Keratinocyte (primary cell): ENCODE measurements at places on chromosomes 3 and 15.
A peak's percentile ranks its signal among the peaks of the same experiment; 100 is the strongest.

GRCh38 chr3:54949491-54950044 lies 21.7 kb upstream of the LRTM1 start:
- DNase-seq, result no peak

DNA sequence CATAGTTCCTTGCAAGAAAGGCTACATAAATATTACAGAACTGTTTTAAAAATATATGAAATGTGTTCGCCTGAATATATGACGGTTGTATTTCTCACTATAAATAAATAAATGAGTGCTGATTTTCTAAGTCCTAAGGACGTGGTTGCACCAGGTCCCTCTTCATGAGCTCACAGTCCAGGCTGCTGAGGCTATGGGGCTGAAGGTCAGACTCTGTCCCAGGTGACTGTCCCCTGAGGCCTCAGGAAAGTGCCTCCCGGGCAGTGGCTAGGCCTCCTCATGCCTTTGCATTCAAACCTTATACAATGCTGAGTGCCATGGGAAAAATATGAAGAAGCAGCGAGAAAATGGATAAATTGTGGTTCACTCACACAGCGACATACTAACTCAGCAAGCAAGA lies 43.5 kb upstream of the SSR3 start:
- no peak for DNase-seq

GRCh38 chr3:94524102-94524919 lies 461.4 kb downstream of the NSUN3 start:
- no peak for DNase-seq

DNA sequence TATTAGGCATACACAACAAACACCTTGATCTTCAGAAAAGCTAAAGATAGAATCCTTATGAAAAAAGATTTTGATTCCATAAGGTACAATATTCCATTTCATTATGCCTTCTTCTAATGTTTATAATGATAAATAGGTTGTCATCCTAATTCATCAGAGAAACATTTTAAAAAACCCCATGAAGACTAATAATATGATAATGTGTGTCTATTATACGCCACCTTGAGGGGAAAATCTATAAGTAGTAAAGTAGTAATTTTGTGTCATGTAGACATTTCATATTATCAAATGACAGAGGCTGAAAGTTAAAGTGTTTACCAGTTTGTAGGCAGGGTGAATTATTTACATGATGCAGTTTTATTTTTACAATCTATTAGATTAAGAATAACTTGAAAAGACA lies 524.3 kb downstream of the GBE1 start:
- DNase-seq, result no peak

DNA sequence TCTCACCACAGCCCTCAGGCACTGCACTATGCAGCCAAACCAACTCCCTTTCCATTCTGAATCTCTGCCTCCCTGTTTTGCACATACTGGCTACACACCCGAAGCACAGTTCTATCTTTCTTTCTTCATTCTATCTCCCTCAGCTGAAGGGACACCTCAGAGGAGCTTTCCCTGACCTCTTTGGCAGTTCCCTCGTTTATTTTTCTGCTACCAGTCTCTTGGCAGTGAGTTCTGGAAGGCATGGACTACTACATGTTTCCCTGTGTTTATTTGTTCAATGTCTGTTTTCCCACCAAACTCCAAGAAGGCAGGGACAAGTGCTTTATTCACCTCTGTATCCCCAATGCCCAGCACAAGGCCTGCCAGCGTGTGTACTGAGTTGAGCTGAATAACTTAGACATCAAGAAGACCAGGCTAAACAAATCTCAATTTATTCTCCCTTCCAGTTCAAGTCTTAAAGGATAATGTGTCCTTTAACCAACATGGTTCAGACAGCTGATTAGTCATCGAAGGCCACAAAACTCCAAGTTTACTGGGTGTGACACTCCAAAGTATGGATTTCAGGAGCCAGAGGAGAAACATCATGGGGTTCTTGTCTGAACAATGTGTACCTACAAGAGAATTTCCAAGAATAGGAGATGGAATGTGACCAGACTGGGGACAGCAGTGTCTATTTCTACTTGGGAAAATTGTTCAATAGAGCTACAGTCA lies 260.1 kb upstream of the CTNNB1 start:
- DNase-seq, result no peak

GRCh38 chr3:43389388-43390254 lies 103.3 kb downstream of the SNRK start:
- peak; percentile 26 for DNase-seq

DNA sequence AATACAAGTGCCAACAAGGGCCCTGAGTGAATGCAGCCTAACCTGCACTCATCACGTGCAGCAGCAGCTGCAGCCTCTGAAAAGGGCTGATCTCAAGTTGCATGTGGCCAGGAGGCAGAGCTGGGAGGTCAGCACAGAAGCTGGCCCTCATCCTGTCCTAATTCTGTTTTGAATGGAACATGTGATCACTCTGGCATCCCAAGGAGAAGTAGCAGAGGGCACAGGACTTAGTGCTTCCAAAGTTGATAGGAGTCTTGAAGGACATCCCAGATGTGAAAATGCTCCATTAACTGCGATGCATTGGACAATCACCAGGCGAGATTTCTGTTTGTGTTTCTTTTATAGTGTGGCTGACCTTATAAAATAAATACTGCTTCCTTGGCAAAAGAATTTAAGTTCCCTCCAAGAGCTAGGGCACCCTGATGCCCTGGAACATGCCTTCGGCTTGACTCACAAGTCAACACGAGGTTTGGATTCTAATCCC lies 31.6 kb upstream of the STAG1 start:
- DNase-seq, result no peak

DNA sequence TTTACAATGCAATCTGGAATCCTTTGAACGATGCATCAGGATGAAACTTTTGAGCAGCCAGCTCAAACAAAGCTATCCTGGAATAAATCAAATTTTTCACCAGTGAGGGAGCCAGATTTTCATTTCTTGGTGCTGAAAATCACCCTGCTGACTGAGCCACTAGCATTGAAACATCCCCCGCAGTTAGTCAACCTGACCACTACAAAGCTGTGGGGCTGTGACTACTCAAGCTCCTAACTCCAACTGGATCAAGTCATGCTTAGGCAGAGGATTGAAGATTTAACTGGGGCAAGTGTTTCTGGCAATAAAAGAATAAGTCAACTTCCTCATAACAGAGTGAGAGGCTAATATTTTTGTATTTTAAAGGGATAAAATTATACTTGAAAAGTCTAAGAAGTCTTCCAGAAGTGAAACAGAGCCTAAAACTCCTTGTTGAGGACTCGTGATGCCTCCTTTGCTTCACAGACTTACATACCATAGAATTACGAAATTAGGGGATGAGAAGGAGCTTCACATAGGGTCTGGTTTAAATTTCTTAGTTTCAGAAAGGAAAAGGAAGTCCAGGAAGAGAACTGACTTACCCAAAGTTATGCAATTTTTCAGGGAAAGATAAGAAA lies 177.8 kb downstream of the SERPINI1 start:
- no peak for DNase-seq

- DNase-seq, result no peak
These were observed 15.0 kb downstream of the RYK start for GRCh38 chr3:134235577-134236076.

DNA sequence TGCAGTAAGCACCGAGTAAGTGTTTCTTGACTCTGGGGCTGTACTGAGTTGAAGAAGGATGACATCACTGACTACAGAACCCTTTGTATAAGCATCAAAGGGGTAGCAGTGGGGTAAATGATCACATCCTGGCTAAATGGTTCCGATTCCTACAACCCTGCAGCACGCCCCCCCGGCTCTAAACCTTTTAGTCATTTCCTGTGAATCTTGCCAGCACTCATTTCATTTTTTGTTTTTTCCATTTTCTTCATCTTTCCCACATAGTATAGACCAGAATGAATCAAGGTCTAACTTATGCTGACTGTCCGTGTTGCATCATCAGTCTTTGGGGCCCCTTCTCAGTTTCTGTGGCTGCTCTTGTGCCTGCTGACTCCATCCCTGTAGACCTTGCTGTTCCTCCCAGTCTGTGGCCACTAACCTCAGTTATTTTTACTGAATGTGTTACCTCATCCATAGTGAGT lies 383.1 kb upstream of the TPRG1 start:
- no peak for DNase-seq

- no peak for DNase-seq
These were observed 166.4 kb upstream of the KCNMB2 start for GRCh38 chr3:178369811-178370210.

DNA sequence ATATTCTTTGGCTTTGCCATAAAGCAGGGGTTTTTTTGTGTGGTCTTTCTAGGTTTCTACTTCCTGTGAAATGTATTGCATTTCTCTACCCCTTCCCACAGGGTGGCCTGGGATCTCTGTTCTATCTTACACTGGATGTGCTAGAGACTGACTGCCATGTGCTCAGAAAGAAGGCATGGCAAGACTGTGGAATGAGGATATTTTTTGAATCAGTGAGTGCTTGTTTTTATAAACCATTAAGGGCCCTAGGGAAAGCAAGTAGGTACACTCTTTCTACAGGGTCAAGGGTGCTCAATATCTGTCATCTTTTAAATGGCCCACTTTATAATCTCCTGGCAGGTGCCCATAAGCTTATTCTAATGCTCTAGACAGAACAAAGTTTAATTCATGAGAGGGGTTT lies 730 bp downstream of the FETUB start:
- no peak for DNase-seq

GRCh38 chr3:73601481-73601880 lies 23.3 kb downstream of the PDZRN3 start:
- DNase-seq, result no peak

DNA sequence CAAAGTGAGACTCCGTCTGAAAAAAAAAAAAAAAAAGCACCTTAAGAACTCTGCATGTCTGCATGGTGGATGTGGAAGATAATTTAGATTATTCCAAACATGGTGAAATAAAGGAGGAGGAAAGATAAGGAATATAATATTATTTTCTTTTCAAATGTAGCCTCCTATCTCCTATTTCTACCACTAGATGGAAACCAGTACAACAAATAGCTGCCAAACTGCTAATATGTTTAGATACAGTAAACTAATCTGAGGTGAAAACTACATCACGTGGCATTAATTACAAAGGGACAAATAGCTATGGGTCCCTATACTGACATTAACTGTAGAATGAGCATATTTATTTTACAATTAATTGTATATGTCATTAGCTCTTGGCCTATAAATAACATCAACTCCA lies 197.8 kb downstream of the TBC1D5 start:
- no peak for DNase-seq

DNA sequence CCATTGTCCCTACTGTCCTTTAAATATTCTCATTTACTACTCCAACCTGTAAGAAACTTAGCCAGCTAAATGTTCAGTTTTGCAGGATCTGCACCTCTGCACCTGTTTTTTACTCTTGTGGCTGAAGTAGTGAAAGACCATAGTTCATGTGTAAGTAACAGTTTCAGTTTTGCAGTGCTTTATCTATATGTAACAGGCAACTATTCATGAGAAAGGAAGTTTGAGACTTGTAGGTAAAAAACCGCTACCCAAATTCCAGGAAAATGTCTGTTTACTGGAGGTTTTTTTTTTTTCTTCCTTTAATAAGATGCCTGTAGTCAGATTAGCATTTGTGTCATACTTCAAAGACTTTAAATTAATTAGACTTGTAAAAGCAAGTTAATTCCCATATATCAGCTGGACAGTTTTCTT lies 25.4 kb upstream of the MBNL1 start:
- DNase-seq, result no peak

DNA sequence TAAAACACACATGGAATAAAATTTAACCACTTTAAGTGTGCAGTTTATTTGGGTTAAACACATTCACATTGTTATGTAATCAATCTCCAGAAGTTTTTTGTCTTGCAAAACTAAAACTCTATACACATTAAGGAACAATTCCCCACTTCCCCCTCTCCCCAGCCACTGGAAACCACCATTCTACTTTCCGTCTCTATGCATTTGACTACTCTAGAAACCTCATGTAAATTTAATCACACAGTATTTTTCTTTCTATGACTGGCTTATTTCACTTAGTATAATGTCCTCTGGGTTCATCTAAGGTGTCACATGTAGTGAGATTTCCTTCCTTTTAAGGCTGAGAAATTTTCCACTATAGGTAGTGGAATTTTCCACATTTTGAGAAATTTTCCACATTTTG lies 568.7 kb upstream of the UBE2E2 start:
- no peak for DNase-seq

- DNase-seq, result no peak
These were observed 109.8 kb downstream of the TNIK start for GRCh38 chr3:171350364-171350763.

GRCh38 chr3:52437326-52438103 lies 7.4 kb downstream of the SEMA3G start:
- no peak for DNase-seq

- DNase-seq, result no peak
These were observed 187.8 kb upstream of the TTC14 start for GRCh38 chr3:180414157-180414556.

GRCh38 chr3:178421069-178421468 lies 115.2 kb upstream of the KCNMB2 start:
- DNase-seq, result no peak

DNA sequence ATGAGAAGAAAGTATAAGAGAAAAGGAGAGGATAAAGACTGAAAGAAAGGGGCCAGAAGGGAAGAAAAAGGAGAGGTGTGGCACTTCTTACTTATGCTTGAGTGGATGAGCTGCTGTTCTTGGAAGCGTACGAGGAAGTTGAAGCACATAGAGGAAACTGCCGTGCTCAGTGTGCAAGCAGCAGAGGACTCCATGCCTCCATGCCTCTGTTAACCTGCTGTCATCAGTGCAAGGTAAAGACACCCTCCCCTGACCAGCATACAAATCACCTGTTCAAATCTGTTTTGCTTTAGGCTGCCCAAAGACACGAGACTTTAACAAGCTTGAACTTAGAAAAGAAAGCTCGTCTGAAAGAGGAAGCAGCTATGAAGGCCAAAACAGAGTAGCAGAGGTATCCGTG lies 6.4 kb downstream of the WDR5B start:
- no peak for DNase-seq

DNA sequence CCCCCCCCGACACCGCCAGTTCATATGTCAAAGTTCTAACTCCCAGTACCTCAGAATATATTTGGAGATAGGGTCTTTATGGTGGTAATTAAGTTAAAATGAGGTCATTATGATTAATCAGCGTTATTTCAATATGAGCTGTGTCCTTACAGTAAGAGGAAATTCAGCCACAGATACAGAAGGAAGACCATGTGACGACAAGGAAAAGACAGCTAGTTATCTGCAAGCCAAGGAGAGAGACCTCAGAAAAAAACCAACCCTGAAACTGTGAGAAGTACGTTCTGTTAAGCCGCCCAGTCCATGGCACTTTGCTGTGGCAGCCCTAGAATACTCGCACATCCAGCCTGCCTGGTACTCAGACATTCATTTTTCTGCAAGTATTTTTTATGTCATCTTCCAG lies 62.3 kb upstream of the ARL8B start:
- no peak for DNase-seq

DNA sequence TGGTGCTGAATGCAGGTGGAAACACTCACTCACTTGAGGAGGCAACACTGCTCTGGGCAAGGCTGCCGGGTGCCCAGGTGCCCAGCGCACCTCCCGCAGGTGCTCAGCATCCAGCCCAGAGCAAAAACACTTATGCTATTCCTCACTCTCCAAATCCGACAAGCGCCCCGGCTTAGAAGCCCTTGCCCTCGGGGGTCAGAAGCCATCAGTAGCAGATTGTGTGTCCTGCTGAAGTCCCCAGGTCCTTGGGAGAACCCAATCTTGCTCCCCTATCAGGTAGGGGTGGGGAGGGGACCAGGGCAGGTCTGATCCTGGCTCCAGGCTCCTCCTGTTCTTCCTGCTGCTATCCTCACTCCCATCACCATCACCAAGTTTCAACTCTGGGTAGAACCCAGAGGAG lies 46.7 kb downstream of the TLE3 start:
- no peak for DNase-seq
